ENCODE measurements at places on chromosomes 2 and 18.
A peak's percentile ranks its signal among the peaks of the same experiment; 100 is the strongest.

GRCh38 chr18:8984131-8984721 lies 118.3 kb upstream of the NDUFV2 start:
- DNase-seq: no peak

- DNase-seq: no peak
Measured at GRCh38 chr2:59276917-59277316, 1035.8 kb upstream of the FANCL start.

DNA sequence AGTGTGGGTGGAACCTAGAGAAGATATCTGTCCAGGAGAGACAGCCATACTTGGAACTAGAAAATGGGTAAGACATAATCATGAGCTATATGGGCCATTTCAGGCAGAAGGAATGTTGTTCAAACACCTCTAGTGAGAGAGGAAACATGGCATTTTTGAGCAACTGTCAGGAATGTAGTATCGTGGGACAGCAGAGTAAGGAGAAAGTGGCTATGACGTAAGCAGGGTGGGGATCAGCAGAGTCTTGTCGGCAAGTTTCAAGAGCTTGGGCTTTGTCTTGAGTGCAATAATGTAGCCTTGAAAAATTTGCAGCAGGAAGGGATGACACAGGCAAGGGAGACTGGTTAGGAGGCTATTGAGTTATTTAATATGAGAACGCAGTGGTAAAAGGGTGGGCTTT lies 20.4 kb downstream of the SERPINB7 start:
- DNase-seq: no peak

DNA sequence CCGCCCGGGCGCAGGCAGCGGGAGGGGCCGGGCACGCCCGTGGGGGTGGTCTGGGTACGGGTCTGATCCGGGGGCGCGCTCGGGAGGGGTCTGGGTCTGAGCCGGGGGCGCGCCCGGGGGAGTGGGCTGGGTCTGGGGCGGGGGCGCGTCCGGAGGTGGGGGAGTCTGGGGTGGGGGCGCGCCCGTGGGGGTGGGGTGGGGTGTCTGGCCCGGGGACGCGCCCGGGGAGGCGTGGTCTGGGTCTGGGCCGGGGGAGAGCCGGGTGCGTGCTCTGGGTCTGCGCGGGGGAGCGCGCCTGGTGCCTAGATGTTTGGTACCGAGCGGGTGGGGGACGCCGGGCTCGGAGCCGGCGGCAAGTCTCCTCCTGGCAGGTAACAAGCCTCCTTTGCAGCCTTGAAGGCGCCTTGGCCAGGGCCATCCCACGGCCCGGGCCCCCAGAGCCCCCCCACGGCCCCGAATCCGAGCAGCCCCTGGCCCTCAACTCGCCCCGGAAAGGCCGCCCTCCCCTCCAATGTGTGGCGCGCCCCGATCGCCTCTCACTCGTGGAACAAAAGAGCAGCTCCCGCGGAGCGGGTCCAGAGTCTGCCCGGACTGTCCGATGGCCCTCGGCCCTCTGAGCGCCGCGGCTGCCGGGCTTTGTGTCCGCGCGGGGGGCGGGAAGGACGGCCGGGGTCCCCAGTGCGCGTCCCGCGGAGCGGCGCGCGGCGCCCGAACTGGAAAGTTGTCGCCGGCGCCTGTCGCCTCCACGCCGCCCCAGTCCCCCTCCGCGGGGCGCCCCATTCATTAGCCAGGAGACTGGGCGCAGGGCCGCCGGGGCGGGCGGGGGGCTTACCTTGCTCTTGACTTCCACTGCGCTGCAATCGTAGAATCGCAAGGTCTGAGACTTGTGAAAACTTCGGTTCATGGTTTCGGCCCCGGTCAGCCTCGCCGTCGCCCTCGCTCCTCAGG lies 595 bp downstream of the PARD6G start:
- DNase-seq: no peak

GRCh38 chr2:191679818-191680600 lies 2.1 kb downstream of the NABP1 start:
- DNase-seq: no peak

GRCh38 chr2:3034396-3034795 lies 343.2 kb downstream of the EIPR1 start:
- DNase-seq: no peak

- DNase-seq: no peak
Measured at GRCh38 chr2:3823748-3824147, 120.4 kb downstream of the DCDC2C start.

GRCh38 chr2:124309563-124310138 lies 284.6 kb downstream of the CNTNAP5 start:
- no peak for DNase-seq

GRCh38 chr18:50715919-50716318 lies 103.9 kb downstream of the MRO start:
- DNase-seq: peak; percentile 43

DNA sequence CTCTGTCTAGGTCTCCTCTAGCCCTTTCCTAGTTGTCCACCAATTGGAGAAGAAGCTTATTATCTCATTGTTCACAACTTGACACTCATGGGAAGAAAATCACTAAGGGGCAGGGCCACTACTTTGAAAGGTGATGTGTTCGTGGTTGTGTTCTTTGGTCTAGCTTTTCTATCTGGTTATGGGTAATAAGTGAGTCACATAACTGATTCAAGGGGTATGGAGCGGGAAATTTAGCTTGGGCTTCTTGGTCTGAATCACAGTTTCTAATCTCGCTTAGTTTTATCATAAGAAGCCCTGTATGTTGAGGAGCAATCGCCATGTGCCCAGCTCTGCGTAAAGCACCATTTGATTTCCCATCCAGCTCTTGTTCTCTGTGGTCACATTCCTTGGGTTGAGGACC lies 18.7 kb upstream of the DYTN start:
- no peak for DNase-seq

All from NCI-H524 (cell line).